ENCODE measurements at places on chromosomes 6 and 20.

DNA sequence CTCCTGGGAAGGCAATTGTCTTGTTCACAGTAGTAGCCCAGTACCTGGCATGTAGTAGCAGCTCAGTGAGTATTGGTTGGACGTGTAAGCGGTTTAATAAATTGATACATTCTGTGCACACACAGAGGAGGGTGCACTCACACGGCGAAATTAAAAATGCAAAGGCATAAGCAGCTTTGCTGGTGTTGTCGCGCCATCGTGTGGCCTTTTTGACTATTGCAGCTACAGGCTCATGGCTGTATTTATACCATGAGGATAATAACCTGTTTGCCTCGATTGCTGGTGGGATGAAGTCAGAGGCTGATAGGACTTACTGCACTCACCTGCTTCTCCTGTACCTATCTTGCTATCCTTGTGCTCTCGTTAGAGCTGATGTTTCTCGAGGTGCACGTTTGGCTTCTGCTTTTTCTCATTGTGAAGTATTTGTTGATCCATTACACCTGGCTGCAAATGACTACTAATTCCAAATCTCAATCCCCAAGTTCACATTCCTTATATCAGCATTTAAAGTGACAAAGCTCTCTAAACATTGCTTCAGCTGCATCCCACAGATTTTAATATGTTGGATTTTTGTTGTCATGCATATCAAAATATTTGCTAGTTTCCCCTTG lies 61.5 kb downstream of the TBXT start:
- DNase-seq, result peak; percentile 61

- DNase-seq, result peak; percentile 100
Measured at GRCh38 chr6:85678602-85679444, 36.1 kb upstream of the SYNCRIP start.

DNA sequence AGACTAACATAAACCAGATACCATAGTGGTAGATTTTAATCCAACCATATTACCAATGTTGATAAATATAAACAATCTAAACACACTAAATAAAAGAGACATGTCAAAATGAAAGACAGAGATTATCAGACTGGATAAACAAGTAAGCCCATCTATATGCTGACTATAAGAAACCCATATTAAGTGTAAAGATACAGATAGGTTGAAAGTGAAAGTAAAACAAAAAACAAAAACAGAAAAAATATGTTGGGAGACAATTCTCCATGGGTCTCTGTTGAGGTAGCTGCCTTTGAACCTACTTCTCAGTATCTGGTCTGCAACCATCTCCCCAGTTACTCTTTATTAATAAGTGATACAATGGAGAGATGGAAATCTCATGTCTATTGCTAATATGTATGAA lies 21.2 kb downstream of the REV3L start:
- DNase-seq, result no peak

- no peak for DNase-seq
Measured at GRCh38 chr6:104428184-104428583, 431.5 kb downstream of the HACE1 start.

DNA sequence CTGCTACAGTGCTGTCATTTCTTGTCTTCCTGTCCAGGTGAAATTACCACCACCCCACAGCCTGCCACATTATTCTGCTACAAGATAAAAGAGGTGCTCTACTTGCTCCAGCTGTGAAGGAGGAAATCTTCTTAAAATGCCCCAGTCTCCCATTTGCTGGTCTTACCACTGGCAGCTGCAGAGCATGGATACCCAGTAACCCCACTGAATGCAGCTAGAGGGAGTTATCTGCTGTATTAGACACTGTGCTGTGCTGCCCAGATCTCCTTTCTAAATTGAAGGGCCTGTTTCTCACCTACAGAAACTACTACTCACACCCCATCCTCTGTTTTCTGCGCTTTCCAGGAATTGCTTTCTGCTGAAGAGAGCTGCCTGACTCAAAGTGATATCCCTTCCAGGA lies 517.8 kb downstream of the PKHD1 start:
- DNase-seq, result no peak

DNA sequence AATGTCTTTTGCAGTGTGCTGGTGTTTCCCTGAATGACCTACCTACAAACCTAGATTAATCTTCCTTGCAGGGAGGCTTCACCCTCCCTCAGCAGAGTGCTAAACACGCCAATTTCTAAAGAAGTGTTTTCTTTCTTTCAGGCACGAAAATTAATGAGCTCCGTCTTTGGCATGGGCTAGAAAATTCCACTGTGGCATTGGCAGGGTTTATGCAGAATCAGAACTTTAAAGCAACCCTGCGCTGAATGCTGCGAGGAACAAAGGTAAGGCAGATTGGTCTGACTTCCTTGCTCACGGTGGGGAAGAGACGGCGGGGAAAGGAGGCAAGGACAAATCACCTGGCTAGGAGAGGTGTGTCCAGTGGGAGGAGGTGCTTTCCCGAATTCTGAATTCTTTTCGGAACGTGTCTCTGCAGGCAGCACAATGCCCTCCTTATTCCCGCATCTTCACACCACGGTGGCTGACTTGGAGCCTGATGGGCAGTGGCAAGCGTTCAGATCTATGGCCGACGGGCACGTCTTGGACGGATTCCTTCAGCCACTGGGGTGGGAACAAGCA lies 6.2 kb upstream of the BANF2 start:
- DNase-seq, result no peak

DNA sequence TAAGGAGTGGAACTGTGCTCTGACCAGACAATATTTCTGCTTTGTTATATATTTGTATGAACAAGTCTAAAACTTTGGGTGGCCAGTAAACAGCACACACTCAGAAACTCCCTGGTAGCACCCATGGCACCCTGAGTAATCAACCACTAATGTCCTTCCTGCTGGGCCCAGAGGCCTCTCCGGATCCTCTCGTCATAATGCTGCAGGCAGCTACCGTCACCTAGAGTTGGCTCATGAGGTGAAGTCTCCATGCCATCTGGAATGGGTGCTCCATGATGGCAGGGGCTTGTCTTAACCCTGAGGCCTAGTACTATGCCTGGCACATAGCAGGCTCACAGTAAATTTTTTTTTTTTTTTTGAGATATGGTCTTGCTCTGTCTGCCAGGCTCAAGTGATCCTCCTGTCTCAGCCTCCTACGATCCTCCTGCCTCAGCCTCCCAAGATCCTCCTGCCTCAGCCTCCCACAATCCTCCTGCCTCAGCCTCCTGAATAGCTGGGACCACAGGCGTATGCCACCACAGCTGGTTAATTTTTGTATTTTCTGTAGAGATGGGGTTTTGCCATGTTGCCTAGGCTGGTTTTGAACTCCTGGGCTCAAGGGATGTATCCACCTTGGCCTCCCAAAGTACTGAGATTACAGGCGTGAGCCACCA lies 3.0 kb upstream of the SDCBP2 start:
- no peak for DNase-seq

DNA sequence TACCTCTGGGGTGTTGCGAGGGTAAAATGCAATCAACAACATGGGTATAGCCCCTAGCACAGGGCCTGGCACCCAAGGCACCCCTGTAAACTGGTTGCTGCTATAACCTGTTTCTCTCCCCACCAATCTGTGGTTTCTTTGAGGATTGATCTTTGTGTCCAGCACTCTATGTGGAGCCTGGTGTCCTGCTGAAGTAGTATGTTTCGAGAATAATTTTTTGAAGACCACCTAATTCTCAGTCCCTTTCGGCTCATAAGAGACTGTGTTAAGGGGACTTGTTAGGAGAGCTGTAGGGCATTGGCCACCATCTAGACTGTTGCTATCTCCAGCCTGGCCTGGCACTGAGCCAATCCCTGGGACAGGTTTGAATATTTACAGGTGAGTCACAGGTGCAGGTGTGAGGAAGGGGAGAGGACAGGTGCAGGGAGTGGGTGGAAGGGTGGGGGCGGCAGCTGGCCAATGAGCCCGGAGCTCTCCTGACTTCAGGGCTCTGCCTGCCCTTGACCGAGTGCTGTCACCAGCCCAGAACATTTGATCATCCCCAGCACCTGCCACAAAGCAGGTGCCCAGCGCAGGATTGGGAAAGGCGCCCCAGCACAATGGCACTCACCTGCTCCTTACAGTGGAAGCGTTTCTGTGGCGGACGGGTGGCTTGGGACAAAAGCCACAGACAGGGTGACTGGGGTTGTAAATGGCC lies 8.1 kb upstream of the C20orf144 start:
- DNase-seq, result no peak
